ENCODE measurements at places on chromosomes 2 and 18. TPM values are rescaled to one million over a fixed set of nuclear protein-coding genes. Genes with fewer than 3 reads are reported as not detected.

The TUBA4A gene
- total RNA-seq, result 44.3 TPM

The HOXD8 gene
- total RNA-seq, result 14.4 TPM

The BMP10 gene
- not detected for total RNA-seq

The ALPP gene
- not detected for total RNA-seq

The UCN gene
- total RNA-seq, result 2.2 TPM

The MATN3 gene
- 1.6 TPM for total RNA-seq

The DPP4 gene
- total RNA-seq, result 3.7 TPM

The PROKR1 gene
- not detected for total RNA-seq

The APOB gene
- total RNA-seq, result 5.9 TPM

The HNMT gene
- 82.8 TPM for total RNA-seq

The MERTK gene
- 61.3 TPM for total RNA-seq

The MSTN gene
- 0.48 TPM for total RNA-seq

The EMILIN2 gene
- total RNA-seq, result 23.0 TPM

The ELOA2 gene
- not detected for total RNA-seq
